ENCODE measurements at places on chromosomes 1 and 21. TPM values are rescaled to one million over a fixed set of nuclear protein-coding genes. Genes with fewer than 3 reads are reported as not detected.
A peak's percentile ranks its signal among the peaks of the same experiment; 100 is the strongest.

The RAB7B gene
- 3.2 TPM for total RNA-seq

The GABRD gene
- 0.29 TPM for total RNA-seq

The CC2D1B gene
- total RNA-seq: 19.9 TPM

- no peak for DNase-seq
These were observed 339.0 kb upstream of the B3GALT2 start for GRCh38 chr1:193525411-193525810.

DNA sequence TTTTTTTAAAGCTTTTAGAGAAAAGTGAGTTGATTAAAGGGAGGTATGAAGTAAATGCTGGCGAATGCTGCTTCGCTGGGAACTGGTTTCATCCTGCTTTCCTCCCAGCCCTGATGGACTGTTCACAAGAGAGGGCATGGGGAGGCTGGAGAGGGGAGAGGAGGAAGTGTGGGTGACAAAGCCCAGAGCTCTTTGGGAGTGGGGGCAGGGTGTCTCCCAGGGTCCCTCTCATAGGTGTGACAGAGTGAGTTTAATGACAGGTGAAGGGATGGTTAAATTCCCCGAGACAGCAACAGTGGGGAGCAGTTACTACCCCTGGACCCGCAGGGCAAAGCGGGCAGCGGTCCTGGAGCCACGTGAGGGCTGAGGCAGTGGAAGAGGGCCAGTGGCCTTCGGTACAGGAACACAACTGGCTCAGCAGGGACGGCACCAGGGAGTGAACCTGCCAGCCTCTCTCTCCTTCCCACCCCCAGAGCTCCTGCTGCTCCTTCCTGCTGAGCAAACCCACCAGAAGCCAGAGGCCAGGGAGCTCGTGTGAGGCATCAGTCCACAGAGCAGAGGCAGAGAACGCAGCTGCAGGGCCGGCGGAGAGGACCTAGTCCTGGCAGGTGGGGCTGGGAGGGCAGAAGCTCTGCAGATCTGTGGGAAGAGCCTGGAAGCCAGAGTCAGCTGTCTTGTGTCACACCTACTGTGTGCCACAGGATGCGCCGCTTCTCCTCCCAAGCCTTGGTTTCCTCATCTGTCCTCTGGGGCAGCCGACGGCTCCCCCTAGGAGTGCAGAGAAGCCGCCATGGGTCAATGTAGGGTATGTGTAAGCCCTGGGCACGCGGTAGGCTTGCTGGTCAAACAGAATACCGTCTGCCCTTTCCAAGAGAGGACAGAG, 20.9 kb upstream of the LRP8 start:
- peak; percentile 51 for DNase-seq

GRCh38 chr1:84825161-84825560, 67.8 kb downstream of the LPAR3 start:
- DNase-seq: no peak

- DNase-seq: no peak
These were observed 322.8 kb downstream of the TTLL7 start for GRCh38 chr1:83676106-83676505.

DNA sequence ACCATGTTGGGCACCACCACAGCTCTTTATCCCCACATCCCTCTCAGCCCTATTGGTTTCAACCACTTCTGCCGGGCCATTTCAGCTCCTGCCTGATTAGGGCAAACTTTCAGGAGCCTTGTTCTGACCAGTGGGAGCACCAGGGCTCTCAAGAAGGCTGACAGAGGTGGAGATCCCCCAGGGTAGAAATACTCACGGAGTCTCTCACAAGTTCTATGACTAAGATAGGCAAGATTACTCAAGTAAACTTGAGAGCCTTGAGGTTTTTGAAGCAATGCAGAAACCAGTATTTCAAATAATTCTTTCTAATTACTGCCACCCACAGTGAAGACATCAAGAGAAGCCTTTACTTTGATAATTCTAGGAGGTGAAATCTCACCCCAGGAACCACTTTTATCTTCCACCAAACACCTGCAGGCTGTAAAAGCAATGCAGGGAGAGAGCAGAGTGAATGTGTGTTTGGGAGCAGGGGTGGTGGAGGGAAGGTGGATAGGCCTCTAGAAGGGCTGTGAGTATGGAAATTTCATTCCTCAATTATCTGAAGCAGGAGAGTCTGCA, 6.6 kb upstream of the PTCH2 start:
- no peak for DNase-seq

DNA sequence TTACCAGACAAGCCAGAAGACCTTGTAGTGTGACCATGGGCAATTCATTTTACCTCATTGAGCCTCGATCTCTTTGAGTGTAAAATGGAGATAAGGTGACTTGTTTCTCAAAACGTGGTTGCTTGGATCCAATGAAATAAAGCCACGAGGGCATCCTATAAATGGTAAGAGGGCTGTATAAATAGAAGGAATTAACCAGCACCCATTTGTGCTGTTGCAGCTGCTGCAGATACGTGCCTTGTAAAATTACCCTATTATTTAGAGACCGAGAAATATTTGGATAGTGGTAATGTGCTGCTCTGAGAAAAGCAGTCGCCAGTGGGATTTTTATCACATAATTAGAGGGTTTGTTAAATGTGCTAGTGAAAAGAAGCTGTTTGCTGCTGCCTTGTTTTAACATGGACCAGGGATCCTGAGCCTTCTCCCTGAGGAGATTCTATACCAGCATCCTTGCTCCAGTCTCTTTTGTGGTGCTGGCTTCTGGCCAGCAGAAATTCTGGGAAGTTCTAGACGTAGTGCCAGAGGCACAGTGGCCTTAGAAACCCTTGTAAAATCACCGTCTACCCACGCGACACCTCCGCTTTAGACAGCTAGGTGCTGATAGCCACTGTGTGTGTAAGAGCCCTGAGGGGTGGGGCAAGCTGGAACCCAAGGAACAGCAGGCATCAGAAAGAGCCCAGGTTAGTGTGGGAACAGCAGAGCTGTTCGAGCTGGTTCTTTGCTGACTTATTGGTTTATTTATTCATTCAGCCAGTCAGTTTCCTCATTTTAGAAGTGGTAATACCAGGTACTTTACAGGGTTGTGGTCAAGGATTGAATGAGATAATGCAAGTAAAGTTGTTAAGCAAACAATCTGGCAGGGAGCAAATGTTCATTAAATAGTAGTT, 137.5 kb downstream of the NOS1AP start:
- no peak for DNase-seq

GRCh38 chr1:197695961-197696360, 79.3 kb downstream of the DENND1B start:
- DNase-seq: no peak

DNA sequence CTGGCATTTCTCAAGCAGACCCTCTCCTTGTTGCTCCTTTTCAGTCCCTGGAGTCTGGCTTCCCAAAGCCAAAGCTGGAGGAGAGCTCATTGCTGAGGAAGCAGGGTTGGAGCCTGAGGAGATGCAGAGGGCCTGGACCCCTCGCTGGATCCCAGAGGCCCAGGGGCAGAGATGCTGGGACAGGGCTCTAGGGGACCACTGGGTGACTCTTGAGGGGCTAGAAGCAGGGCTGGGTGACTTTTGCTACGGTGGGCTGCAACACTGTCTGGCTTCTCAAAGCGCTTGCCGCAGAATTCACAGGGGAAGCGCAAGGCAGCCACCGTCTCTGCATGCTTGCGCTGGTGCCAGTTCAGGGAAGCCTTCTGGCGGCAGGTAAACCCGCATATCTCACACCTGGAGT, 8.8 kb downstream of the ZNF692 start:
- DNase-seq: no peak
